ENCODE measurements at places on chromosomes 11 and 22.

GRCh38 chr11:114132944-114133394, 73.5 kb downstream of the ZBTB16 start:
- DNase-seq: no peak

GRCh38 chr22:29625090-29625825, 21.8 kb downstream of the NF2 start:
- DNase-seq: peak; percentile 42

DNA sequence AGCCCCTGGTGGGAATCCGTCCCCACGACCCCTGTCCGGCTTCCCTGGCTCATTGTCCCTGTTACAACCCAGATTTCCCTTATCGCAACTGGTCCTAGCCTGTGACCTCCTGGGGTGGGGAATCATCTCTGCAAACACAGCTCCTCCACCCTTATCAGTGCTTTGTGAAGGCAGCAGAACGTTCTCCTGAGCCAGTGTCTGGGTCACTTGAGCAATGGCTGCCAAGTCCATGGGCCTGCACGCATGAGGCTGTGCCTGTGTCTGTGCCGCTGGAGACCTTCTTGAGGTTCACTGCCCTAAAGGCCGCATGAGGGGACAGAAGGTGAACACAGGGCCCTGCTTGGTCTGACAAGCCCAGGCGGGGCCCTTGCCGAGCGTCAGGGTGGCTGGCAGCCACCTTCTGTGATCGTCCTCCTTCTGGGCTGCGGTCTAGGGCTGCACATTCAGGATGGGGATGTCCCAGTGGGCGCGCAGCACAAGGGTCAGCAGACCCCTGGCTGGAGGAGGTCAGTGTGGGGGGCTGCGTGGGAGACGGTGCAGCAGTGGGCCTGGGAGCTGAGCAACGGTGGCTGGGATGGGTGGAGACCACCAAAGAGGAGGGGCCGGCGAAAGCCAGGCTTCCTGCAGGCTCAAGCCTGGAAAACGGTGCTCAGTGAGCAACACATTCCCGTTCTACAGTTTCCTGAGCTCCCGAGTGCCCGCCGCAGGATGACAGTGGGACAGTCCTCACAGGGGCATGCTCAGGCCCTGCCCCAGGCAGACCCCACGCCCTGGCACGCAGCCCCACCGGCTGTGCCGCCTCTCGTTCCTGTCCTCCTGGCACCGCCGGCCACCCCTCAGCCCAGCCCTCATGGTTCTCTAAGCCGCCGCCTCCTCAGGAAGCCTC, 74.1 kb downstream of the CDKN1C start:
- DNase-seq: no peak

DNA sequence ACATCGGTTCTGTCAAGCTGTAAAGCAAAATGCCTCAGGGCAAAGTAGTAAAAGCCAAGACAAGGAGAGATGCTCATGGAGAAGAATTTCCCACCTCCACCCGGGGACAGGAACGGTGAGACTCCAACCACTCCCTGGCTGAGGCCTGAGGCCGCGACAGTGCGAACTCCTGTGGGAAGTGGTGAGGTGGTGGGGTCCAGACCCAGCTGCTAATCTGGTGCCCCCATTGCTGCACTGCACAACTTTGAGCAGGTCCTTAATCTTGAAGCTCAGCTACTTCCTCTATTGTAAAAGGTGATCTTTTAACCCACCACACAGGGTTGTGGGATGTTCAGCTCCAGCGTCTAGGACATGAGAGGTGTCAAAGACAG, 83.9 kb downstream of the ZC3H12C start:
- DNase-seq: no peak

GRCh38 chr11:34468209-34468841, 29.6 kb downstream of the CAT start:
- DNase-seq: peak; percentile 60

DNA sequence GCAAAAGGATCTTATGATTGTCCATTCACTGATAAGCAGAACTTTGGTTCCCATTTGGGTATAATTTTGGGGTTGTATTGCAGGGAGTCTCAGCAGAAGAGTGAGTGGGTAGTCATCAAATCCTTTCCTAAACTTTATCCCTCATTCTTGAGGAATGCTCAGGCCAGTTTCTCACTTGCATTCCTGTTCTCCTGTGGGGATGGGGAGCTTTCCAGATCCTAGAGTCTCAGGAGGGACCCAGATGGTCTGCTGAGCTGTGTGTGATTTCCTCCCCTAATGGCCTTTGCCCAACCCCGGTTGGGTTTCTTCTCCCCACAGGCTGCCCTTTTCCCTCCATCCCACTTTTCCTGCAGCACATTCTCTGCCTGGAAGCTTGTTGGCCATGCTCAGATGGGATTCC, 79.9 kb downstream of the MIAT start:
- no peak for DNase-seq

DNA sequence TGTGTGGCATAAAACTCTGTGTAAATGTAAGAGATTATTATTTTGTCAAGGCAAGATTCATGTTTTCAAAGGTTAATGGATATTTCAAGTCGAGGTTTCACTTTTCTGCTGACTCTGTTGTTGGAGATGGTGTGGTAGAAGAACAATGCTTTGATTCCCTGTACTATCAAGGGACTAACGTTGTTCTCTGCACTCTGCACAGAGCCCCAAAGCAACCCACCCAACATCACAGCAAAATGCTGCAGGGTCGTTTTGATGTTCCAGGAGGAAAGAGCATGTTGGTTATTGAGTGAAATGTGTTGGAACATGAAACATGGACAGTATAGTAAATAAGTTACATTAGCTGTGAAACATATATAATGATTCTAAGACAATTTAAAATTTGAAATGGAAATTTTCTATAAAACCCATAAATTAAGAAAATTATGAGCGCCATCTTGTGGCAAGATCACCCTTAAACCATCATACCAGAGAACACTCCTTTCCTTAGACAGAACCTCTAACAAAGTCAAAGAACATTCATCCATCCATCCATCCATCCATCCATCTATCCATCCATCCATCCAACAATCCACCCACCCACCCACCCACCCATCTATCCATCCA, 164.4 kb upstream of the ZBED5 start:
- DNase-seq: no peak

DNA sequence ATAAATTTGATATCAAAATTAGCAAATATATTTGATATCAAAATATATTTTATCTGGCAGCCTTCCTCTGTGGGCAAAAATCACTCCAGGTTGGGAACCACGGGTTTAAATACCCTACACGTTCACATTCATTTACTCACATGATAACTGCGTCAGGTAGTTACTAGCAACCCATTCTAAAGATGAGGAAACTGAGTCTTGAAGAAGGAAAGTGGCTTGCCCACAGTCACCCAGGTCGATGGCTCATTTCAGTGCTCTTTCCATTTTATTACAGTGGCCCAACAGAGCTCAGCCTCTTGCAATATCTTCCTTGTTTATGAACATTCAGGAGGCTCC, 19.2 kb upstream of the CDON start:
- DNase-seq: no peak

DNA sequence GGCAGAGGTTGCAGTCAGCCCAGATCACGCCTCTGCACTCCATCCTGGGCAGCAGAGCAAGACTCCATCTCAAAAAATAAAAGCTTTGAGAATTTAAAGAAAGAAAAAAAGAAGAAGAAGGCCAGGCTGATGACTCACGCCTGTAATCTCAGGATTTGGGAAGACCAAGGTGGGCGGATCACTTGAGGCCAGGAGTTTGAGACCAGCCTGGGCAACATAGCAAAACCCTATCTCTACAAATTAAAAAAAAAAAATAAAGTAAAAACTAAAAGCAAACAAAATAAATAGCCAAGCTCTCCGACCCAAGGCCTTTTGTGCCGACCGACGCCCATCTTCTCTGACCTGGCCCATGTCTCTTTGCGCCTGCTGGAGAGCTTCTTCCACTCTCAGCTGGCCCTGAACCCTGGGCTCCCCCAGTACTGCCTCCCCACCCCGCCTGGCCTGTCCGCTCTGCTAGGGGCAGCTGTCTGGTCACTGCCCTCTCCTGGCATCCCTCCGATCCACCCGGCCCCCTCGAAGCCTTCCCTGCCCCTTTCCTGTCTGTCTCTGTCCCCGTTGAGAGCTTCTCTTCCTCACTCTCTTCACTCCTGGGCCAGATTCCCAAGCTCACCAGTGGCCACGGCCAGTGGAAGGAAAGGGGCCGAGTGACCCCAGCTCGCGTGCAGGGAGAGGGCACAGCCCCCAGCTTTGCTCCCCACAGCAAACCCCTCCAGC, 4.8 kb upstream of the LSP1 start:
- no peak for DNase-seq

- DNase-seq: peak; percentile 38
These were observed 33.4 kb upstream of the SORL1 start for GRCh38 chr11:121418625-121419114.

DNA sequence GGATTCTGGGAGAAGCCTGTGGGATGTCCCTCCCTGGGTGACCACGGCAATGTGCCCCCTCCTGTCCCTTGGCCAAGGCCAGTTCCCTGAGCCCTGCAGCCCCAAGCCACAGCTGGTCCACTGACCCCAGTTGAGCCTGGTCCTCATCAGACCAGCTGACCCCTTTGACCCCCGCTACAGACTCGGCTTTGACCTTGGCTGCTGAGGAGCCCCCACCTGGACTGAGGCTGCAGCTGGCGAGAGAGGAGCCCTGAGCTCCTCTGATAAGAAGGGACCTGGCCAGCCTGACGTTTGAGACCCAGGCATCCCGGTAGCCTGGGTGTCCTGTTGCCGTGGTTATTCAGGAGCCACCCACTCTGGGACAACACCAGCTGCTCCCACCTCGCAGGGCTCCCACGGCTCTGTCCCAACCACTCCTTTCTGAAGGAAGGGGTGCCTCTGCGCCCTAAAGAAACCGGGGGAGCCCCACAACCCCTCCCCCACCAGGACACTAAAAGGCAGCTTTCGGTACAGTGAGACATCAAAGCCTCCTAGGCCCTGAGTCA, 3.0 kb downstream of the ASCL2 start:
- DNase-seq: no peak

DNA sequence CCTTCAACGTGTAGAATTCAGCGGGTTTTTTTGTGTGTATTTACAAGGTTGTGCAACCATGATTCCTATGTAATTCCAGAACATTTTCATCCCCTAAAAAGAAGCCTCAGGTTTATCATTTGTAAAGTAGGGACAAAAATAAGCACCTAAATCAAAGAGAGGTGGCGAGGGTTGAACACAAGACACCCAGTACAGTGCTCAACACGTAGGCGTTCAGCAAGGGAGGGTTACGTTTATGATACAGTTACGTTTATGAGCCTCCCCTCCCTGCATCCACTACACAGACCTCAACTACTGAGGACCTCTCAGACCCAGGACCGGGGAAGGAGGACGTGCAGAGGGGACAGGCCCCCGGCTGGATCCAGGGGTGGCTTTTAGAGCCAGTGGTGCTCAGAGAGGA, 44.7 kb downstream of the FLRT1 start:
- no peak for DNase-seq

GRCh38 chr11:111908639-111909305, 2.8 kb downstream of the CRYAB start:
- no peak for DNase-seq

DNA sequence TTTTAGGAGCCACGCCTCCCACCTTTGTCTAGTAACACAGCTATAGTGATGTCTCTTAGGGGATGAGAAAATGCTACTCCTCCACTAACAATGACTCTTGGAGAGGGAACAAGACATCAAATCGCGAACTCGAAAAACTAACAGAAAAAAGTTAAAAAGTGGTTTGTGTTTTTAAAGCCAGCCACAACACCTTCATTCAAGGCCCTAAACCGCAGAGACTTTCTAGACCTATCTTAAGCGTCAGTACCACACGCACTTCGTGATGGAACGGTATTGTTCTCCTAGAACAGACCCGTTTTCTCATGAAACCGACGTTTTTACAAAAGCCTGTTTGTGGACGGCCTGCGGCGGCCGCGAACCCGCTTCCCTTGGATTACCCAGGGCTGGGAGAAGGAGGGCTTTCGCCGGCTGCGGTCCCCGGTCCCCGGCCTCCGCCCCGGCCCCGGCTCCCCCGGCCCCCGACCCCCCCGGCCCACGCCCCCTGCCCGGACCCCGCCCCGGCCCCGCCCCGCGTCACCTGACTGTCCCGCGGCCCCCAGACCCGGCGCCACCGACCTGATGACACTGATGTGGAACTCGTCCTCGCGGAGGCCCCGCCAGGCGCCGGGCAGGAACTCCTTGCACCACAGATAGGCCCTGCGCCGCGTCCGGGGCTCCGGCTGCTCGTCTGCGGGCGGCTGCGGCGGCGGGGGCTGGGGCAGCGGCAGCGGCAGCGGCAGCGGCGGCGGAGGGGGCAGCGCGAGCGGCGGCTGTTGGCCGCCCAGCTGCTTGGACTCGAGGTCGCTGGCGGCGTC, 718 bp downstream of the CHKA start:
- peak; percentile 41 for DNase-seq

DNA sequence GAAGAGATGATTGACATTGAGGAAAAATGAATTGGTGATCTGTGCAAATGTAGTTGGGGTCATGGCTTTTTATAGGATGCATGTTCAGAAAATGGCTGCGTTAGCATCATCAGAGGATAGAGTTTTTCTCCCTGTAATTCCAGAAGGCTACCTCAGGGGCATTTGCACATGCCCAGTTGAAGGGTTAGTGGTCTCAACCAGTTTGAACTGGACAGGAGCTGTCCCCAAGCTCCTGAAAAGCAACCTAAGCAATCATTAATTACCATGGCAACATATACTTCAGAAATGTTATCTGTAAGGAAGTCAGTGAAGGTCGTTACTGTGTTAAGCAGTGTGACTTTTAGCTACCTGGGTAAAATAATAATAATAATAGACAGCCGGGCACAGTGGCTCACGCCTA, 29.3 kb downstream of the TUG1 start:
- no peak for DNase-seq

DNA sequence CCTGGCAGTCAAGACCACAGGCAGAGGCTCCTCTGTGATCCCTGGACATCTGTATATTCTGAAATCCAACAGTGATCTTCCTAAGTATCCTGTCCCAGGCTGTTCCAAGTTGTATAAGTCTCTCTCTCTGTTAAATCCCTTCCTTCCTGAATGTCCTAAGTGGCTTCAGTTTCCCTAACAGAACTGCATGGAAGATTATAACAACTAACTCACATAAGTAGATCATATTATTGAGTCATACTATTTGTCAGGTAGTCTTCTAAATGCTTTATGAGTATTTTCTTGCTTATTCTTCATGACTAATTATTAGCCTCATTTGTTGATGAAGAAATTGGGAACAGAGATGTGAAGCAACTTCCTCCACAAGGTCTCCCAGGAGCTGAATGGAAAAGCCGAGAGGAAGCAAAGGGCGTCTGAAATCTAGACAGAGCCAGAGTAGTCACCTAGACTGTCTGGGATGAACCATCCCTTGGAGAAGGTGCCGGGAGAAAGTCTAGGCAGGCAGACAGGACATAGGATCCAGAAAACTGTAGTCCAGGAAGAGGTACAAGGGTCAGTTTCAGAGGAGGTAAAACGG, 93.2 kb upstream of the FAT3 start:
- DNase-seq: no peak

Data from activated CD4-positive, alpha-beta T cell treated with anti-CD3 and anti-CD28 coated beads, Interleukin-2, amount 50 U/mL, for 48 hours (primary cell).